ENCODE measurements at places on chromosomes 12 and 14.

GRCh38 chr12:3233797-3234196, 156.6 kb downstream of the TSPAN9 start:
- DNase-seq, result no peak

GRCh38 chr12:66500841-66501240, 178.0 kb downstream of the GRIP1 start:
- no peak for DNase-seq

- DNase-seq, result no peak
Measured at GRCh38 chr14:35854696-35855270, 28.6 kb downstream of the BRMS1L start.

DNA sequence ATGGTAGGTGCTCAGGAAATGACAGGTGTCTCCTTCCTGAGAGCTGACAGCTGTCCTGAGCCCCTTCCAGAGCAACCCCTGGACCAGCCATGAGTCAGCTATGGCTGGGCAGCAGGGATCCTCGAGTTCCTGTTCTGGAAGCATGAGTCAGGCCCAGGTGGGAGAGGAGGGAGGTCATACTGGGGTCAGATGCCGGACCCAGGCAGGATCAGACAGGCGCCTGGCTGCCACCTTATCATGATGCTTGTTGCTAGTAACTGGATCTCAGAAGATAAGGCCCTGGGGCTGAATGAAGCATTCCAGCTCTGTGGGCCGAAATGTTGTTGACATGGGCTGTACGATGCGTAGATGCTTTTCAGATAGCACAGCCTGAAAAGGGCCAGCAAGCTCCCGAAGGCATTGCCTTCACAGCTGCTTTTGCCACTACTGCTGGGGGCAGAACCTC, 17.4 kb upstream of the KRT7 start:
- DNase-seq, result peak; percentile 52

DNA sequence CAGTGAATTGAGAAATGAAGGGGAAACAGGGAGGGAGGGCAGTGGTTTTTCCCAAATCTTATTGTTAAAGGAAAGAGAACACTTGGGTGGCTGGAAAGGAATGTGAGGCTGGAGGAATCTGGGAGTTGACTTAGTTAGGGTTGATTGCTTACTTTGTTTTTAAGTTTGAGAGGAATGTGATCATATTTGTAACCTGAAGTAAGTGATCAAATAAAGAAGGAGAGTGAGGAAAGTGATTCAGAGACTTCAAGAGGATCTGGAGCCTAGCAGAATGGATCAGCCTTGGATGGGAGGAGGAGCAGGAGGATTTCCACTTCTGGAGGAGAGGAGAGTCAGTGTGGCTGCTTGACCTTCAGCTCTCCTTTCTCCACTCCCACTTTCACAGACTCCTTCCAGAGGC, 6.0 kb upstream of the LRP6 start:
- DNase-seq, result no peak

DNA sequence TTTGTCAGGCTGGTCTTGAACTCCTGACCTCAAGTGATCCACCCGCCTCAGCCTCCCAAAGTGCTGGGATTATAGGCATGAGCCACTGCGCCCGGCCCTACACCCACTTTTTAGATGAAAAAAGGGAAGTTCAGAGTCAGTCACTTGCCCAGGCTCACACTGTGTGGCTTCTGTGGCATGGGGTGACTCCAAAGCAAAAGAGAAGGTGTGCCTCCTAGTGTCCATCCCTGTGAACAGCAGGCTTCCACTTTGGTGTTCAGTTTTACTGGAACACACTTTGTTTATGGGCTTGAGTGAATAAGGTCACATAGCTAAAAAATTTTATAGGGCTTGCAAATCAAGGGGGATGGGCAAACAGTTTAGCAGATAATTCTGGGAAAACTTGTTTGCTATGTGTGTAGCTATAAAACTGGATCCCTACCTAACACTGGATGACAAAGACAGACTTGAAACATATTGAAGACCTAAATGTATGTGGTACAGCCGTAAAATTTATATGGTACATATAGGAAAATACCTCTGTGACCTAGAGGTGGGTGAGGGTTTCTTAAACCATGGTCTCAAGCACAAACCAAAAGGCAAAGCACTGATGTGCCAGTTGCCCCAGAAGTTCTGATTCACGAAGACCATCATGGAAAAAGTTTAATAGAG, 54.9 kb downstream of the EID3 start:
- peak; percentile 73 for DNase-seq

GRCh38 chr14:90554341-90554740, 157.5 kb downstream of the CALM1 start:
- DNase-seq, result peak; percentile 70

DNA sequence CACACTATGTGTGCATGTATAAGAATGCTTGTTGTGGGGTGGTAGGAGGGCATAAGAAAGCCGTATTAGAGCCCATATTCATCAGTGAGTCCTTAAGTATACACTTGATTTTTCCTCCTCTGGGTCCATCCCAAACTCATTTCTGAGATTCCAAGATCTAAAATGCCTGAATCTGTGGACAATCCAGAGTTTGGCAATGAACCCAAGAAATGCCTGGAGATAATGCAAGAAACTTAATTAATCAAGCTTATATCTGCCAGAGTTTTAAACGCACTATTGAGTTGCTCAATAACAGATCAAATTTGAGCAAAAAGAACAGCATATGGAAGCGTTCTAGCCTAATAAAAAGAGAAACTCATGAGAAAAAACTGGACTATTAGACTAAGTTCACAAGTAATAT, 143.4 kb upstream of the NAV3 start:
- no peak for DNase-seq

- DNase-seq, result no peak
Measured at GRCh38 chr12:71475280-71475679, 35.7 kb downstream of the LGR5 start.

DNA sequence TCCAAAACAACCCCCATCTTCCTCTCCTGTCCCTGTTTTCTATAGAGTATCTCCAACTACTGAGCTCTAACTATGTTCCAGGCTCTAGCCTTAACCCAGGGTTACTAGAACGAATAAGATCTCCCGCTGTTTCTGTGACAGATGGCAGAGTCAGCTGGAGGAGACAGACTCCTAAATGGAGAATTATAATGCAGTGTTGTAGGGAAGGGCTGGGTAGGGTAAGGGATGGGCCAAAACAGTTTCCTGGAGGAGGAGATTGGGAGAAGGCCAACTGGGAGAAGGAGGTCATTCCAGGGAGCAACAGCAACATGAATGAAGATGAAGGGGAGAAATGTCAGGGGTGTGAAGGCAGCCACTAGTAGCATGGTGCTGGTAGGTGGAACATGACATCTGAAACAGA, 73.4 kb upstream of the ANO4 start:
- DNase-seq, result no peak

DNA sequence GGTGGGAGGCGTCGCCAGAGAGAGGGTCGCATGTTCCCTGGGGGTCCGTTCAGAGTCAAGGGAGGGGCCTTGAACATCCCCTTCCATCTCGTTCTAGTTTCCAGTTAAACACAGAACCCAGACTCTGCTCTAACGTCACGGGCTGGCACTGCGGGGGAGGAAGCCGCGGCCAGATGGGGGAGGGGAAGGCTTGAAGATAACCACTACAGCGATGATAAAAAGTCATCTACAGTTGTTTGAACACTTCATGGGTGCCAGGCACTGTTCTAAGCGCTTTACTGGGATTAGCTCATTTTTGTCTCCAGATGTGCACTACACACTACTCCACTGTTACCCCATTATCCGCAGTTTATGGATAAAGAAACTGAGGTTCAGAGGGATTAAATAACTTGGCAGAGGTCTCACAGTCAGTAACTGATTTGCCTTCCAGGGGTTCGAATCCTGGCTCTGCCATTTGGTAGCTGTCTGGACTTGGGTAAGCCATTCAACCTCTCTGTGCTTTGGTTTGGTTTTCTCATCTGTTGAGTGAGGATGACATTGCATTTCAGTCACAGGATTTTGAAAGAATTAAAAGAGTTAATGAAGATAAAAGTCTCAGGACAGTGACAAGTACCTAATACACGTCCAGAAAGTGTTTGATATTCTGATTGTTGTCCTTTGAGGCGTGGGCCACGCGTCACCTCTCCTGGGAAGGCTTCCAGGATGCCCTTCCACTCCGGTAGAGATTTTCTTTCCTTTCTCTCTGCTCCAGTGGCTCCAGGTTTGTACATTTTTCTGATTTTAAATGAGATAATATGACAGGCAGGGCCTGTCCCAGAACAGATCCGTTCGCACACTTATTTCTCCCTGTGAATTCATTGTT, 798 bp upstream of the RASAL1 start:
- DNase-seq, result peak; percentile 53

All from lower lobe of right lung (tissue), 2 donors.